HFFc6 (cell line): ENCODE measurements at places on chromosomes 5 and 9.

- no peak overlapping the region for H3K4me3 ChIP-seq
- no peaks in the 10 kb centered on the region for H3K36me3 ChIP-seq
- no peaks in the 10 kb centered on the region for H3K4me1 ChIP-seq
Measured at GRCh38 chr5:62132276-62132675, 173.7 kb upstream of the KIF2A start.

GRCh38 chr5:110900829-110901228 is 162.0 kb downstream of the SLC25A46 start:
- peaks cover 39% of the 10 kb centered on the region for H3K4me1 ChIP-seq
- DNase-seq, result peak; percentile 80
- H3K27ac ChIP-seq, result peak overlapping the region; percentile 50
- no peak overlapping the region for H3K4me3 ChIP-seq
- H3K36me3 ChIP-seq, result no peaks in the 10 kb centered on the region
- peaks cover 3% of the 10 kb centered on the region; the same call in 1 of the 2 replicates for H3K27me3 ChIP-seq

DNA sequence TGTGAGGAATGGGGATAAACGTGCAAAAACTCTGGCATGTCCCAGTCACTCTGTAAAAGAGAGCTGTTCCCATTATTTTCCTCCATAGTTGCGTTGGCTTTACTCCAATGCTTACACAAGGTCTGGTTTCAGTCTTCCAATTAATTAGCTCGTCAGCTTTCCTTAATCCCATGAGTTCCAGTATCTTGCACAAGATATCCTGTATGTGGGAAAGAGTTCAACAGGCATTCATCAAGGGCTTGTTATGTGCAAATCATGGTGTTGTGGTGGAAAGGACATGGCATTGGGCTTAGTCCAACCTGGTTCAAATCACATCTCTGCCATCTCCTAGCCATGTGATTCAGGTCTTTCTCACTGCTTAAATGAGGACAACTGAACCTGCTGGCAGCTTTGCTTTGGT is 77.5 kb upstream of the PANK3 start:
- peaks cover 2% of the 10 kb centered on the region; the same call in 1 of the 2 replicates for H3K27me3 ChIP-seq
- peaks cover 13% of the 10 kb centered on the region for H3K4me1 ChIP-seq
- H3K27ac ChIP-seq, result no peak overlapping the region
- no peak overlapping the region for H3K4me3 ChIP-seq
- H3K36me3 ChIP-seq, result no peaks in the 10 kb centered on the region

GRCh38 chr5:1344975-1345838 is at the start of gene CLPTM1L:
Gene CLPTM1L, minus strand, starts transcription at chr5:1345099. Its CDS starts 258 bp downstream, at chr5:1344841.
- peaks cover 22% of the 10 kb centered on the region for H3K4me1 ChIP-seq
- peak; percentile 68 for DNase-seq
- H3K4me3 ChIP-seq, result peak within 1 kb of the TSS; percentile 90
- peaks cover 2% of the 10 kb centered on the region for H3K27me3 ChIP-seq
- peak within 1 kb of the TSS; percentile 65 for H3K27ac ChIP-seq

DNA sequence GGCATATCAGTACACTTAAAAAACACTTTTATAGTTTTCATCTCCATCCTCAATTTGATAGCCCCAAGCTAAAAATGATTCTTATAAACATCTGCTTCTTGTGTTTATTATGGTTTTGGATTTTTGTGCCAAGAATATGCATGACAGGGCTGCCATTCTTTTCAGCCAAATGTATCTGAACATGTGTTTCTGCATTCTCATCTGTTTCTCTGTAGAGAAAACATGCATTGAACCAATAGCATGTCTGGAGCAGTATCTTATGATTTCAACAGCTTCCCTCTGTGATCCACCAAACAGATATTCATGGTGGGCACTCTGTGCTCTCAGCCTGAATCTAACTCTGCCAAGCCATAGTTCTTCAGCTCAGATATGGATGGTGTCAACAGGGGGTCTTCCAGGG is 99.3 kb upstream of the ERCC6L2 start:
- H3K4me1 ChIP-seq, result no peaks in the 10 kb centered on the region; the same call in 1 of the 2 replicates
- H3K27me3 ChIP-seq, result peaks cover 21% of the 10 kb centered on the region
- no peak for DNase-seq
- no peak overlapping the region for H3K4me3 ChIP-seq

GRCh38 chr9:88969646-88970373 is 21.5 kb upstream of the S1PR3 start:
- no peaks in the 10 kb centered on the region for H3K36me3 ChIP-seq
- peaks cover 24% of the 10 kb centered on the region for H3K27me3 ChIP-seq
- H3K4me1 ChIP-seq, result no peaks in the 10 kb centered on the region
- no peak for DNase-seq

GRCh38 chr5:165903835-165904234 is 2387.6 kb upstream of the WWC1 start:
- no peak for DNase-seq
- no peak overlapping the region for H3K27ac ChIP-seq
- H3K4me1 ChIP-seq, result no peaks in the 10 kb centered on the region

DNA sequence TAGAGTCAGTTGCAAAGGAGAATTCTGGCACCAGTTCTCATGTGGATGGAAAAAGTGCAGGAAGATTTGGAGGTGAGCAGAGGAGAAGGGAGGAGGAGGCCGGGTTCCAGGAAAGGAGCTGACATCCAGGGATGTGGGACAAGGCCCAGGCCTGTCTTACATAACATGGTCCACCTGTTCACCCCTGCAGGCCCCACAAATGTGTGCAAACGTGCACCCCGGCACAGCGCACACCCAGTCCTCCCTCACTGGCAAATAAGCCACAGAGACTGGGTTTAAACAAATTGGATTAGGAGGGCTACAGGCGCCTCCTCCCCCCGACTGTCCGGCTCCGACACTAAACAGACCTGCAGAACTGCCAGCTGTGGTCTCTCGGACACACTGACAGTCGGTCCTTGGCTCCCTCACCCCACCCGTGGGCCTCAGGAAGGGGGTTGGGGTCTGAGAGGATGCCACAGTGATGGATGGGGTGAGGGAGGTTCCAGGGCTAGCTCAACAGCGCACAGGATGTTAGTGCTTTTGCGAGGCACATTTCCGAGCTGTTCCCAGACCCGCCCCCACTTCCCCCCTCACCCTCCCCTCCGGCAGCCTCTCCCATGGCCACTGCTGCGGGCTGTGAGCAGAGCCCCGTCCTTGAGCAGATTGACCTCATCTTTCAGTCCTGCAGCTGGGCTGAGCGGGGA is 43.4 kb upstream of the IL17B start:
- DNase-seq, result no peak
- peak overlapping the region; percentile 36; the same call in 1 of the 2 replicates for H3K4me3 ChIP-seq
- peaks cover 98% of the 10 kb centered on the region for H3K4me1 ChIP-seq
- H3K27me3 ChIP-seq, result peaks cover 7% of the 10 kb centered on the region
- peaks cover 54% of the 10 kb centered on the region for H3K36me3 ChIP-seq
- peak overlapping the region; percentile 87 for H3K27ac ChIP-seq

DNA sequence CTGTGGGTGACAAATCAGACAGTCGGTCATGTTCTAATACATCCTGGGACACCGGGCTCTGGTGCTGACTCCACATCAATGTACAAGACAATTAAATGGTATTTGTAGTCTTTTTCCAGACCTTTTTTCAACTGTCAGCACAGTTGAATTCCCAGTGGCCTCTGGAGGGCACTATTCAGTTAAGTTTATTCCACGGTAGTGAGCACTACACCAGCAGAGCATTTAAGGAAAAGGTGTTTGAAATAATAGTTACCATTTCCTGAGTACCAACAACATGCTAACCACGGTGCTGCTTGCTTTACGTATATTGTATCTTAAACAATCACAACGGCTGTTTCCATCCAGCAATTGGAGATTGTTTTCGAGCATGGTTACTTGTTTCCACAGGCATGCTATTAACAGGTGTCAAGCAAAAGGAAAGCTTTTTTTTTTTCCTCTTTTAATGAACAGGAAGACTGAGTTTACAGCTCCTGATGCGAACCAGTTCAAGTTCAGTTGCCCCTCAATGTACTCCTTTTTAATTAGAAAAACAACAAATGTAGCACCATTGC is 186.7 kb downstream of the PDZD2 start:
- H3K4me1 ChIP-seq, result peaks cover 6% of the 10 kb centered on the region
- no peaks in the 10 kb centered on the region for H3K36me3 ChIP-seq
- H3K27me3 ChIP-seq, result peaks cover 20% of the 10 kb centered on the region
- DNase-seq, result peak; percentile 66
- no peak overlapping the region for H3K4me3 ChIP-seq

DNA sequence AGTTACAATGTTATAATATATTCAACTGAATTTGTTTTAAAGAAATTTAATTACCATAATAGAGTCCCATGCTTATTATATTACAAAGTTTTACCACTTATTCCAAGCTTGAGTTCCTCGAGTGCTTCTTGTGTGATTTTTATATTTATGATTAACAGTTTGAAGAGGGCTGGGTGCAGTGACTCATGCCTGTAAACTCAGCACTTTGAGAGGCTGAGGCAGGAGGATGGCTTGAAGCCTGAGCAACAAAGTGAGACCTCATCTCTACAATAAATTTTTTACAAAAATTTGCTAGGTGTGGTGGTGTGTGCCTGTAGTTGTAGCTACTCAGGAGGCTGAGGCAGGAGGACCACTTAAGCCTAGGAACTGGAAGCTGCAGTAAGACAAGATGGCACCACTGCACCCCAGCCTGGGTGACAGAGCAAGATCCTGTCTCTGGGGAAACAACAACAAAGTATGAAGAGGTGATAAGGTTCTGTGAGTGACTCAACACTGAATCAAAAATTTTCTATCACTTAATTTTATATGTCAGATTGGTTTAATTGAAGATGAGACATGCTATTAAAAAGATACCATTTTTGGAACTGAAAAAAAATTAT is 9.2 kb downstream of the POC5 start:
- no peak overlapping the region for H3K4me3 ChIP-seq
- H3K36me3 ChIP-seq, result peaks cover 5% of the 10 kb centered on the region; the same call in 1 of the 2 replicates
- H3K27ac ChIP-seq, result peak overlapping the region; percentile 40; the same call in 1 of the 2 replicates
- DNase-seq, result peak; percentile 4
- no peaks in the 10 kb centered on the region for H3K27me3 ChIP-seq
- peaks cover 7% of the 10 kb centered on the region for H3K4me1 ChIP-seq
